ENCODE measurements at places on chromosomes 7 and 10. TPM values are rescaled to one million over a fixed set of nuclear protein-coding genes. Genes with fewer than 3 reads are reported as not detected.

DNA sequence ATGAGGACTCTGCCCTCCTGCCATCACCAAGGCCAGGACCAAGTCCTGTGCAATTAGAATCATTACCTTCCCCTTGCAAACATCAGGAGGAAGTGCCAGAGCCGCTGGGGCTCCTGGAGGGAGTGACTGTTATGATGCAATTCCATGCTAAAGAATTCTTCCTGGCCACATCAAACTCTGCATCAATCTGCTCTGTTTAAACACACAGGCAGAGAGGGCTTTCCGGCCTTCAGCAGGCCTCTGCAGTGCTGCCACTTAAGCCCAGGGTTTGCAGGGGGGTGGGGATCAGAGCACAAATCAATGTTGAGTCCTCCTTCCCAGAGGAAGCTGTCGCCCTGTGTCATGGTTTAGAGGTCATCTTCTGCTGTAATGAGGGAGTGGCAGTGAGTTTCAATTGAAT lies 58.1 kb downstream of the CTBP2 start:
- DNase-seq, result no peak
- no peak overlapping the region for H3K4me3 ChIP-seq
- H3K36me3 ChIP-seq, result peaks cover 2% of the 10 kb centered on the region
- no peak overlapping the region for H3K27ac ChIP-seq

DNA sequence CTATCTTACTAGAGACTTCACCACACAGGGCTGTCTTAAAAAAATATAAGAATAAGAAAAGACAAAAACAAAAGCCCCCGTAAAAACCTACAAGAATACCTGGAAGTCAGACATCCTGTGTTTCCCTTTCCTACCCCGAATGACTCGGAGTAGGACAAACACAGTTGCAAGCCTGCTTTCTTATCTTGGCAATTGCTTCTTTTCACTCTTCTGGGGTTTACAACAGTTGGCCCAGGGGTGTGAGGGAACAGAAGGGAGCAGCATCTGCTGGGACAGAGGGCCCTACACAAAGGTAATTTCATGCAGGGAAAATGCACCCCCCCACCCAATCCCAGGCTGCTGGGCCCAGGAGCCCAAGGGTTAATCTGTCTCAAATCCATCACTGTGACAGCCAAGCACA lies 220.6 kb downstream of the ARHGAP12 start:
- H3K36me3 ChIP-seq, result no peaks in the 10 kb centered on the region
- no peak for DNase-seq
- H3K4me1 ChIP-seq, result no peaks in the 10 kb centered on the region
- no peak overlapping the region for H3K4me3 ChIP-seq

GRCh38 chr7:77330169-77330882 lies 85.8 kb downstream of the GSAP start:
- no peaks in the 10 kb centered on the region for H3K27me3 ChIP-seq
- H3K36me3 ChIP-seq, result no peaks in the 10 kb centered on the region
- no peak overlapping the region for H3K4me3 ChIP-seq

DNA sequence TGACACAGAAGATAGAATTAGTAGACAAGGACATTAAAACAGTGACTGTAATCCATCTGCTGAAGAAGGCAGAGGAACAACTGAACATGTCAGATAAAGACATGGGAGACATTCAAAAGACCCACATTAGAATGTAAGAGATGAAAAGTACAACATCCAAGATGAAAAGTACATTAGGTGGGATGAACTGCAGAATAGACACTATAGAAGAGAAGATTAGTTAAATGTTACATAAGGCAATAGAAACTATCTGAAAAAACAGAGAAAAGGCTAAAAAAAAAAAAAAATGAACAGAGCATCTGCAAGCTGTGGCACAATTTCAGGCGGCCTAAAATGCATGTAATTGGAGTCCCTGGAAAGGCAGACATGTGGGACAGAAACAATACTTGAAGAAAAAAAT lies 21.6 kb downstream of the NUB1 start:
- no peak overlapping the region for H3K27ac ChIP-seq
- DNase-seq, result no peak
- no peaks in the 10 kb centered on the region for H3K27me3 ChIP-seq
- H3K4me3 ChIP-seq, result no peak overlapping the region
- peaks cover 12% of the 10 kb centered on the region for H3K36me3 ChIP-seq

IDI2 gene
- total RNA-seq, result not detected

PKD2L1 gene
- total RNA-seq, result 0.17 TPM

SUN3 gene
- 4.5 TPM for total RNA-seq

All from HCT116 (cell line).